ELR (cell line): ENCODE measurements at places on chromosomes 12 and 14.

DNA sequence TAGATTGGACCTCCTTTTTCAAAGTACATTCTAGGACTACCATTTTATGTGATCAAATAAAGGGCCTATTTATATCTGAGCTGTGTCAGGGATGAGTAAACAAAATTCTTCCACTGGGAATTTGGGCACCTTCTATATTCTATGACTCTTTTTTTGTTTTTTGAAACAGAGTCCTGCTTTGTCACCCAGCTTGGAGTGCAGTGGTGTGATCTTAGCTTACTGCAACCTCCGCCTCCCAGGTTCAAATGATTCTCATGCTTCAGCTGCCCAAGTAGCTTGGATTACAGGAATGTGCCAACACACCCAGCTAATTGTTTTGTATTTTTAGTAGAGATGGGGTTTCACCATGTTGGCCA lies 64.8 kb downstream of the DRAM1 start:
- DNase-seq: no peak

- DNase-seq: no peak
These were observed 34.6 kb upstream of the NID2 start for GRCh38 chr14:52103416-52103815.

GRCh38 chr12:28954333-28954732 lies 194.7 kb upstream of the FAR2 start:
- no peak for DNase-seq

DNA sequence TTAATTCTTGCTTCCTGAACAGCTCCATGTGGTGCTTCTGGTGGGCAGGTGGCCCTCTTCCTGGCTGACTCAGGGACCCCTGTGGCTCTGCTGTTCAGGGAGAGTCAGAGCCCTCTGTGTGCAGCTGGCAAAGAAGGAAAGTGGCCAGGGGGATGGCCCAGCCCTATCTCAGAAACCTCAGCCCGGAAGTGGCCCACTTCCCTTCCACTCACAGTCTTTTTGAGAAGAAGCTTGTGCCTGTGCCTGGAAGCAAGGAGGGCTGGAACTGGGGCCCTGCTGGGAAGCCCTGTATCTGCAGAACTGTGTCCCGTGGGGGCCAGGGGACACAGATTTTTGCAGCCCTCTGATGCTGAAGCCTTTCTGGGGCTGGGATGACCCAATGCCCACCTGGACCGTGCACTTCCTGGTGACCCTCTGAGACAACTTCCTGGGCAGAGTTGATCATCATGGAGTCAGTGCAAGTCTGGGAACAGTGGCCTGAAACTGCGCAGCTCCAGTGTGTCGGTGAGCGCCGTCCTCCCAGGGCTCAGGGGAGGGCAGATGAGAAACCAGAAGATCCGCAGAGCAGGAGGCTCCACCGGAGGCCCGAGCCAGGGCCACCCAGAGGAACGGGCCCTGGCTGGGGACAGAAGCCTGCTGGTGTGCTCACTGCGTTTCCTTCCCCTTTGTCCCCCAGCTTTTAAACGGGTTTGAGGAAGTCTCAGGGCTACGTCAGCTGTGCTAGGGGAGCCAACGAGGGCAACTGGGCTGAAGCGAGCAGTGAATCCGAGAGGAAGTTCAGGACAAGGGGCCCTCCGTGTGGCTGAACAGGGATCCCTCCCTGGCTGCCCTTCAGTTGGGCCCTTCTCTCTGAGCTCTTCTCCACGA lies 217.4 kb upstream of the RTL1 start:
- no peak for DNase-seq

DNA sequence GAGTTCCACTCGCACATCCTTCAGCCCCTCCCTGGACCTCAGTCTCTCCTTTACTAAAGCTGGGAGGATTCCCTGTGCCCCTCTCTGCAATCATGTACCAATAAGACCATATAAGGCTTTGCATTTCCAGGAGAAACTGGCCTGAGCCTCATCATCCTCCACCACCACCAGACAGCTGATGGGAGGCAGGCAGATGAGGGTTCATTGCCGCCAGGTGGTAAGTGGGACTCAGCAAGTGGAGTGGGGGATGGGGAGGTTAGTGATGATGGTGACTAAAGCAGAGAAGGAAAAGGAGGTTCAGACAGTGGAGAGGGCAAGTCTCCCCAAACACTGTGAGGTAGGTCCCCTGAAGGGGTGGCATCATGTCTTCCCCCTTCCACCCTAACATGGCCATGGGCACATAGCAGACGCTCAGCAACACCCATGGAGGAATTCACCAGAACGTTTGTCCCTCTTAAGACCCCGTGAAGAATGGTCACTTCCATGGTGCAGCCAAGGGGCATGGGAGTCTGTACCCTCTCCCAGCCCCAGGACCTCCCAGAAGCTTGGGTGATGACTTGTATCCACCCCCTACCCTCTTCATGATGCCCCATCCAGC lies 4.5 kb upstream of the TNFRSF1A start:
- DNase-seq: no peak

DNA sequence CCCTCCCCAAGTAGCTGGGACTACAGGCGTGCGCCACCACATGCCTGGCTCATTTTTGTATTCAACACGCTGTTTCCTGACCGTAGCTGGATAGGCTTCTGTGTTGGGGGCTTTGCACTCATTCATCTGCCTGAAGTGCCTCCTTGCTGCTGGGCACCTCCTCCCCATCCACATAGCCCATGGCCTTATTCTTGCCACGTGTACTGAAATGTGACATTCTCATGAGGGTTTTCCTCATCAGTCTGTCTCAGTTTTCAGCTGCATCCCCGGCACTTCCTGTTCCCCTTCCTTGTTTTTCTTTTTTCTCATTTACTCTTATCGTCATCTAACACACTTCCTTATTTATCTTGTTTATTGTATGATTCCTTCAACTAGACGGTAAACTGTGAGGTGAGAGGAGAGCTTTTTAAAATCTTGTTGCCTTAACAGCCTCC lies 36.6 kb downstream of the RCOR1 start:
- no peak for DNase-seq

- DNase-seq: no peak
These were observed 51.3 kb upstream of the PPP2R5C start for GRCh38 chr14:101709962-101710931.

DNA sequence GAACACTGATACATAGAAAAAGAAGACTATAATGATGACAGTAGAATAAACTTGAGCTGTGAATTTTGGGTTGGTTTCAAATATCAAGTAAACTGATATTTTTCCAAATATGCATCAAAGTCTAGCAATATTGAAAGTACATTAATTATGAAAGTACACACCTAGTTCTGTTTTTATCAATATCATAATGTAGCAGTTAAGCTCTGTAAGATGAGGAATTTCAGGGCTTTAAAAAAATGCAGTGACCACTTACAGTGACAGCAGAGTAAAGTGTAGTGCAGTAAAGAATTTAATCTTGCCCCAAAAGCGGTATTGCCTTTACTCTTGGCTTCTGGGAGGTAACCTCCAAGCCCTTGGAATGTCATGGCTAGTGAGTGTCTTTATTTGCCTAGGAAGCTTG lies 102.9 kb upstream of the ABCD2 start:
- no peak for DNase-seq

DNA sequence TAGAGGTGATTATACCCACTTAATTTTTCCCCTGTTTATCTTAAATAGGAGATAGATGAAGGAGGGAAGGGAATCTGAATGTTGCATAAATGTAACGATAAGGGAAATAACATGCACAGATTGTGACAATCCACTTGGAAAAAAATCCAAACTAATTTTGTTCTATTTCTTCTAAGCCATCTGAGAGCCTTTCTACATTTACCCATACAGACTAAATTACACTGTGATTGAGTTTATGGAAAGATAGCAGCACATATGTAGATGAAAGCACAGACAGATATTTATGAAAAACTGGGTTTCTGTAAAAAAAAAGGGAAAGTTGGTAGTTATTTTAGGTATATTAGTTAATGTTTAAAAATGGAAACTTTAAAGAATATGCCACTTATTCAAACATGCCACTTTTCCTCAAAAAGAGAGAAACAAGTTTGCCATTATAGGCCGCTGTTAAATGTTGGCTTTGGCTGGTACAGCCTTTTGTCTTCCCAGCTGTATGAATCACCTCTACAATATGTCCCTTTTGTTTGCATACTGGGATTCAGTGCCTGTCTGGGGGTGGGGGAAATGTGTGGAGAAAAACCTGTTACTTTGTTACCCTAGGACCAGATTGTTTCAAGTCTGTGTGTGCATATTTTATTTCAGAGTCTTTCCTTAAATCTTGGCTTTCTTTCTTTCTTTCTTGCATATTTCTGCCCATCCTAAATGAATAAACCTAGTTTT lies 470.2 kb upstream of the LMO3 start:
- DNase-seq: no peak

- DNase-seq: no peak
These were observed 21.0 kb downstream of the RTN1 start for GRCh38 chr14:59849411-59850130.

DNA sequence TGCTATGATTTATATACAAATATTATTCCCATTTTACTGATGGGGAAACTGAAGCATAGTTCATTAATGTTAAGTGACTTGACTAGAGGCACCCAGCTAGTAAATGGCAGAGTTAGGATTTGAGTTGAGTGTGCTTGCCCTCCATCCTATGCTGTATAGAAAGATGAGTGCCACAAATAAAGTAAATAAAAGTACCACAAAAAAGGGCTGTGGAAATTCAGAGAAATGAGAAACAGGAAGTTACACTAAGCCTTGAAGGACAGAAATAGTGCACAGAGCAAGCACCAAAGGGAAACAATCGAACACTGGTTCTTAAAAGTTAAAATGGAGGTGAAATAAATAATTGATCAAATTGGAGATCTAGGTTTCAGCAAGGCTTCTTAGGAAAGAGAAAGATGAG lies 9.2 kb upstream of the ABCD2 start:
- no peak for DNase-seq
